ENCODE measurements at places on chromosomes 7 and 10.

DNA sequence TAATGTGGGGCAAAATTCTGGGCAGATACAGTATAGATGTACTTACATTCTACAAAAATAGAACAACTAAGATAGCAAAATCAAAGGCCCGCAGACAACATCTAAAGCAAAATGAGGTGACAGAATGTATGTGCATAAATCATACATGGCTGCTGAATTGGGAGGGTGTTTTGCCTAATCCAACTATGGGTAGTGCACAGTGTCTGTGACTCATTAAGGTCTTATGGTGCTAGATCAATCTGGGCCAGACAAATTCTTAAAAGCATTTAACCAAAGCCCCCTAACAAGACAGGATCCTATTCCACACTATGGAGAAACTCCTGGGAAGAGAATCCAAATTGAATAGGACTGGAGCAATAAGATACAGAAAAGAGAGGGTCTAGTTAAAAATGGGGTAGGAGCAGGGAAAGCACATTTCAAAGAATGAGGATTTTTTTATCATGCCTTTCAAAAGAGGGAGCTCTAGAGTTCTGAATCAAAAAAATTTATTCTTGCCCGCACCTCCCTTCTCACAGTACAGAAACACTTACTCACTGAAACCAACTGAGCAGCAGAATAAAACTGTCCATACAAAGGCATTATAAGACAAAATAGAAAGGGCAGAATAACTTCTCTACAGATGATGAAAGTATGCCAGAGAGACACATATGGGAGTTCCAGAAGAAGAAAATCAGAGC lies 181.3 kb downstream of the RNLS start:
- no peak for DNase-seq

DNA sequence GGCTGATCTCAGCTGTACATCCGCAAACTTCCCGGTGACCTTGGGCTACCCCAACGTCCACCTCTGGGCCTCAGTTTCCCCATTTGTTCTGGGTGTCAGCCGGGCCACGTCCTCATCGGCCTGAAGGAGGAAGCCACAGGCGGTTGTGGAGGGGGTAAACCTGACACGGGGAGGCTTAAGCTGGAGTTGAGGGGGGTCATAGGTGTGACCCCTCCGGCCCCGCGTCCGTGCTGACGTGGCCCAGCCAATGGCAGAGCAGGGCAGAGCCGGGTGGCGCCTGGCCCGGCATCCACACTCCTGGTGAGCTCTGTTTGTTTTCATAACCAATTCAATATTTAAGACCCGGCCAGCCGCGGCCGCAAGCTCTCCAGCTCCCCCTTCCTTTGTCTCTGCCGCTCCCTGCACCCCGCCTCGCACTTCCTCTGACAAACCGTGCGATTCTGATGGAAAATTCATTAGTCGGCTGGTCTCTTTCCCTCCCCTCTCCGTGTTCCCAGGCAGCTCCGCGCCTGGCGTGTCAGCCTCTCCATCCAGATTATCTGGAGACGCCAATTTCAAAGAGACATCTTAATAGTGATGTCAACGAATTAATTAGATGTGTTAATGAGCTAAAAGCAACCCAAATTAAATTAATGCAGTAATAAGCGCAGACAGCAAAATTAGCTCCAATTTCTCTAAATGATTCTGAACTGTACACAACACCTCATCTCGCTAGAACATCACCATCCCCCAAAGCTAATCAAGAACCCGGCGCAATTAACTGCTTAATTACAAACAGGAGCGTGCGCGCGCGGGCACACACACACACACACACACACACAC lies 55.4 kb downstream of the MICALL2 start:
- peak; percentile 60 for DNase-seq

DNA sequence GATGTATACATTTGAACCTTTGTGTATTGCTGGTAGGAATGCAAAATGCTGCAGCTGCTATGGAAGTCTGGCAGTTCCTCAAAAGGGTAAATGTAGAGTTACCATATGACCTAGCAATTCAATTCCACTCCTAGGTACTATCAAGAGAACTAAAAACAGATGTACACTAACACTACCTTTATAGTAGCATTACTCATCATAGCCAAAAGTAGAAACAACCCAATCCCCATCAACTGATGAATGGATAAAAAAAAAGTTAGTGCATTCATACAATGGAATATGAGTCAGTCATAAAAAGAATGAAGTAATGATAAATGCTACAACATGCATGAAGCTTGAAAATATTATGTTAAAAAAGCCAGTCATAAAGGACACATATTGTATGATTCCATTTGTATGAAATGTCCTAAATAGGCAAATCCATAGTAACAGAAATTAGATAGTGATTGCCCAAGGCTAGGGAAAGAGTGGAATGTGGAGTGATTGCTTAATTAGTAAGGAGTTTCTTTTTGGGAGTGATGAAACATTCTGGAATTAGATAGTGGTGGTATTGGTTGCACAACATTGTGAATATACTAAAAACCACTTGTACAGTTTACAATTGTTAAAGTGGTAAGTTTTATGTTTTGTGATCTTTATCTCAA lies 96.4 kb upstream of the AOAH start:
- DNase-seq: no peak

- no peak for DNase-seq
Measured at GRCh38 chr7:47258798-47259197, 323.1 kb downstream of the TNS3 start.

GRCh38 chr7:81232084-81232799 lies 313.4 kb upstream of the SEMA3C start:
- DNase-seq: no peak

DNA sequence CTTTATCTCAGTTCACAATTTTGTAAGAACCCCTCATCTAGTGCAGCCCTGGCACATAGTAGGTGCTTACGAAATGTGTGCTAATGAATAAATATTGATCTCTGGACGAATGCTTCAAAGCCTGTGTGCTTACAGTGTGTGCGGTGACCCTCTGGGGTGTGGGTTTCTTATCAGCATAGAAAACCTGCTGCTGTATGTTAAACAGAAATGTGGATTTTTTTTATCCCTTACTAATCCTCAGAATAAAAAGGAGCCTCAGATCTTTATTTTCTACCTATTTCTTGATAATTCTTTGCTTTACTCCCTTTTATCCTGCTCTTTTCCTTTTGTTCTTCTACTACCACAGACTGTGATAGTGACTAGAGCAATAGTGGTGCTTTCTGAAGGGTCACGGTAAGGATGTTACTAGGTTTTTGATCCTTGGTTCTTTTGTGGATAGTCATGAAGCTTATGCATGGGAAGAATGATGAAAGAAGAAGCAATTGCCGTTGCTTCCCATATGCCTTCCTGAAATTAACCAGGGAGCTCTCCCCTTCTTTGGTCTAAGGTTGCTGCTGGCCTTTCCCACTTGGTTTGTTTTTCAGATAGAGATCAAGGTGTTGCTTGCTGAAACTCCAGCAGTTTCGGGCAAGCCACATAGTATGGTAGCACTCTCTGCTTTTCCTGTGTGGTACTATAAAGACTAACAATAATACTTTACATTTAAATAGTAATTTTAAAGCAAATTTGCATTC lies 44.7 kb downstream of the SPAG6 start:
- no peak for DNase-seq

DNA sequence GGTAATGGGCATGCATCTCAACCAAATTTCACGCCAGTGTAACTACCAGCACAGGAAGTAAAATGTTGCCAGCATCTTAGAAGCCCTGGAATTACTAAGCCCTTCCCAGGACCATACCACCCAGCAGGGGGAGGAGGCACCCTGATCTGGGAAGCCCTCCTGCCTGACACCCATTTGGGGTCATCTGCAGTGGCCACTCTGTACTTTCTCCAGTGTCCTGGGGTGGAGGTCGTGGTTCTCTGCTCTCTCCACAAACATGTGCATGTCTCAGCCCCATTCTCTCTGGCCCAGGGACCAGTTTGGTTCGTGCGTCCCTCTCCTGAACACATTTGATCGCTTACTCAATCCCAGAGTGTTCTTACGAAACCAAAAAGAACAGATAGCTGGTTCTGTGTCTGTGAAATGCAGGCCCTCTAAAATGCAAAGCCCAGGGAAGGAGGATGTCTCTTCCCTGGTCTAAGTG lies 9.4 kb upstream of the LRRC27 start:
- no peak for DNase-seq

DNA sequence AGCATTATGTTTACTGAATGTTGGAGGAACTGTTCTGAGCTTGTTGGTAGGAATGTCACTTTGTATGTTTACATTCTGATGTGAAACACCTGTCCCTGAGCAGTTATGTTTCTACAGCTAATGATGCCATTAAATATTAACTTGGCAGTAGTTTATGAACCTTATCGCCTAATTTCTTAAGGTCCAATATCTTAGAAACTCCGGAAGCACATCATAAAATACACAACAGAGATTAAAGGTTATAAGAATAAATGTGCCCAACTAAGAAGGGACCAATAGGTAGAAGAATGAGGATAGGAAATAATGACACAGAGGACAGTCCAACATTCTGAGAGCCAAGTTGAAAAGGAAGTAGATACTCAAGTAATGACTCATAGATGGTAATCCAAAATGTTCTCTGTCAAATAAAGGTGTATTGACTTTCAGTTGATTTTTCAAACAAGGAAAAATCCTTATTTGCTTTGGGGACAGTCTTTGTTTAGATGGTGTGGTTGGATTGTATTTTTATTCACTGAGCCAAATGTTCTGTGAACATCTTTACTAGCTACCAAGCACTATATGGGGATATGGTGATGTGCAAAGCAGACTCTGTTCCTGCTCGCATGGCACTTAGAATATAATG lies 31.9 kb downstream of the LCOR start:
- peak; percentile 15 for DNase-seq

DNA sequence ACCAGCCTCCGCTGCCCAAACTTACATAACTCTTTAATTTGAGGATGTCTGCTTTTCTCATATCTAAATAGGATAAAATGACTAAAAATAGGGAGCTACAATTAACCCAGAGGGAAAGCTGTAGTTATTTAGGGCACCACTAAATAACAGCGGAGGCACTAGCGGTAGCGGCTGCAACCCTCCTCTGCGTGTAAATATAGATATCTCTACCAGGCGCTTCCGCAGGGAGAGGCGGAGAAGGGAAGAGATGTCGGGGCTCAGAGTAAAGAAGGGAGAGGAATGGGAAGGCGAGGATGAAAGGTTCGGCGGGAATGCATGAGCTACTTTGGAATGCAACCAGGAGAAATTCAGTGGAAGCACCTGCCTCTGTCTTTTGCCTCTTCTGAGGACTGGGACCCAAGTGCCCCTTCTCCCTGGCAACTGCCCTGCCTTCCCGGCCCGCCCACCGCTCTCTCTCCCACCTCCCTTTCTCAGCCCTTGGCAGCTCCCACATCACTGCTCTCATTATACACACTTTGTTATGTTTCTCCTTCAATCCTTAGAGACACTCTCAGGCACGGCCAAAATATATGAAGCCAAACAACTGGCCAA lies 698.3 kb downstream of the PARD3 start:
- DNase-seq: no peak

GRCh38 chr7:12458520-12459131 lies 55.0 kb upstream of the VWDE start:
- peak; percentile 24 for DNase-seq

DNA sequence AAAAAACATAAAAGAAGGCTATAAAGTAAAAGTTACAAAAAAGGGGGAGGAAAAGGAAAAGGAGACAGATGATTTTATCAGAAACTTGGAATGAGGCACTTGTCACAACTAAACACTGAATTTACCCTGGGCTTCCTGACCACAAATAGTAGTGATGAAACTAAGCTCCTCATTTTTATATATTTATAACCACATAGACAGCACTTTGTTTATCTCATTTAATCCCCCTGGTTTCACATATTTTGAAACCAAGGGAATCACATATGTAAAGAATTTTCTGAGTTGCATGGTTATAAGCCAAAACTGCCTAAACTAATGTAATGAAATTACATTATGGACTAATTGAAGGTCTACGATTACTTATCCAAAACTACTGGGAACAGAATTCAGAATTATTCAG lies 39.6 kb upstream of the MET start:
- no peak for DNase-seq

- no peak for DNase-seq
Measured at GRCh38 chr10:48545462-48546145, 59.3 kb downstream of the ARHGAP22 start.

DNA sequence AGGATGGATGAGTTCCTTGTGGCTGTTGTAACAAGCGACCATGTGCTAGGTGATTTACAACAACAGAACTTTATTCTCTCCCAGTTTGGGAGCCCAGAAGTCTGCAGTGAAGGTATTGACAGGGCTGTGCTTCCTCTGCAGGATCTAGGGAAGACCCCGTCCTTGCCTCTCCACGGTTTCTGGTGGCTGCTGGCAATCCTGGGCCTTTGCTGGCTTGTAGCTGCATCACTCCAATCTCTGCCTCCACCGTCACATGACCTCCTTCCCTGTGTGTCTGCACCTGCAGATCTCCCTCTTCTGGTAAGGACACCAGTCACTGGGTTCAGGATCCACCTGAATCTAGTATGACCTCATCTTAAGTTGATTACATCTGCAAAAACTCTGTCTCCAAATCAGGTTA lies 115.6 kb downstream of the GLRX3 start:
- DNase-seq: no peak

DNA sequence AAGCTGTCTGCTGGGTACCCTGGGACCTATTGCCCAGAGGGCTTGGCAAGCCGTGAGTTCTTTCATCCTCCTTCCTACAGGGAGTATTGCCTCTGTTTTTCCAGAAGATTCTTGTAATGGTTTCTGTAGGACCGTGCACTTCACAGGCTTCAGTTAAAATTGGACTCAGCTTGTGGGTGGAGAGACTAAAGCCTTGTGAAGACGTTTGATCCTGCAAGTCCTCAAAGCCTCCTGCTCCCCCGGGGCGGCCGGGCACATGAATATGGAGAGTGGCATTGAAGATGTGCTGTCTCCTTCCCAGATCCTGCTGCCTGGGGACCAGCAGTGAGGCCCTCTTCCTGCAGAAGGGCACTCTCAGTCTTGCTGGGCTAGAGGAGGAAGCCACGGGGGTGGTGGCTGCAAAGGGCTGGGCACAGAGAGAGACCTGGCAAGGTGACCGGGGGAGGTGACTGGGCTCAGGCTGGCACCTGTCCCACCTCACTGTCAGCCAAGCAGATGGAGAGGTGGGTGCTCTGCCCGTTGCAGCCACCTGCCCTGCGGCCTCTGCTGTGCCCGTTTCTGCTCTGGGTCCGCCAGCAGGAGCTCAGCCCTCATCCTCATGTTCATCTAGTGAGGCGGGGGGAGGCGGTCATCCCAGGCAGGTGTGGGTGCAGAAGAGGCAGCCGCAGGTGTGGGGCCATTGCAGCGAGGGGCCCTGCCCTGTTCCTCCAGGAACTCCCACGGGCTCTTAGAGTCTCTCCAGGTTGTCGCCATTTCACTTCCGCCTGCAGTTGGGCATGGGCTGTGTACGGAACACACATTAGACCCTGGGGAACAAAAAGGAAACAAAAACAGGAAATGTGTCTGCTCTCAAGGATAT lies 55.7 kb downstream of the TMEM209 start:
- no peak for DNase-seq

DNA sequence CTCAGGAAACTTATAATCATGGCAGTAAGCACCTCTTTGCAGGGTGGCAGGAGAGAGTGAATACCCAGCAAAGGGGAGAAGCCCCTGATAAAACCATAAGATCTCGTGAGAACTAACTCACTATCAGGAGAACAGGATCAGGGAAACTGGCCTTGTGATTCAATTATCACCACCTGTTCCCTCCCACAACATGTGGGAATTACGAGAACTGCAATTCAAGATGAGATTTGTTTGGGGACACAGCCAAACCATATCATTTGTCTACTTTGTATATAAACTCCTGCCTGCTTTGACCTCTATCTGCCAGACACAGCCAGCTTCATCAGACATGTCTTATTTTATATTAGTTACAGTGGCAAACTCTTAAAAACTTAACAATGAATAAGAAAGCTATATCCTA lies 50.4 kb downstream of the ARMC3 start:
- no peak for DNase-seq

- no peak for DNase-seq
Measured at GRCh38 chr10:104546756-104547155, 94.3 kb upstream of the SORCS3 start.

- no peak for DNase-seq
Measured at GRCh38 chr7:100418930-100419659, 9.4 kb downstream of the ZCWPW1 start.

Data from hepatic stellate cell (primary cell).